Effector CD4-positive, alpha-beta T cell (primary cell): ENCODE measurements at places on chromosomes 4 and X.

DNA sequence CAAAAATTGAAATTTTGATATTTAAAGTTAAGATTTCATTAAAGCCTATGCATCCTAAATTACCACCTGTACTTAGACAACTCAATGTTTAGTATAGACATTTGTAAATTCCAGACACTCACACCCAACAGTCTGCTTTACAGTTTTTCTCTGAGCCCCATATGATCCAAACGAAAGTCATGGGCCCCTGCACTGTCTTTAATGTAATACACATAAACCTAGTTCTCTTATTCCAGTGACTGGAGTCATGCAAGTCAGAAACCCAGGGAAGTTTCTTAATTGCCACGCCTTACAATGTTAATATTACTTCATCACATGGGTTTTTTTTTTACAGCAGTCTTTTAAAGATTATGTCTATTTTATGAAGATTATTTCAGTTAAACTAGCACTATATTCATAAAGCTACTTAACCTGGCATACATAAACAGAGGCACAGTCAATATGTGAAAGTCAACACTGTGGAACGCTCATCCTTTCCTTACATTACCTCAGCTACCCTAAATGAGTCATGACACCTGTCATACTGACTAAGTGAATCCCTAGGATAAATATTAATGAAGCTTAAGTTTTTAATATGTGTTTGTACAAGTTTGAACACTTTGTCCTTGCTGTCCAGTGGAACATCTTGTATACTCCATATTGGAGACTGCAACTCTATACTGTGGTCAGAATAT, 67.7 kb upstream of the H2AZ1 start:
- DNase-seq, result no peak

- DNase-seq, result no peak
Measured at GRCh38 chr4:27005905-27006590, 145.4 kb downstream of the STIM2 start.

DNA sequence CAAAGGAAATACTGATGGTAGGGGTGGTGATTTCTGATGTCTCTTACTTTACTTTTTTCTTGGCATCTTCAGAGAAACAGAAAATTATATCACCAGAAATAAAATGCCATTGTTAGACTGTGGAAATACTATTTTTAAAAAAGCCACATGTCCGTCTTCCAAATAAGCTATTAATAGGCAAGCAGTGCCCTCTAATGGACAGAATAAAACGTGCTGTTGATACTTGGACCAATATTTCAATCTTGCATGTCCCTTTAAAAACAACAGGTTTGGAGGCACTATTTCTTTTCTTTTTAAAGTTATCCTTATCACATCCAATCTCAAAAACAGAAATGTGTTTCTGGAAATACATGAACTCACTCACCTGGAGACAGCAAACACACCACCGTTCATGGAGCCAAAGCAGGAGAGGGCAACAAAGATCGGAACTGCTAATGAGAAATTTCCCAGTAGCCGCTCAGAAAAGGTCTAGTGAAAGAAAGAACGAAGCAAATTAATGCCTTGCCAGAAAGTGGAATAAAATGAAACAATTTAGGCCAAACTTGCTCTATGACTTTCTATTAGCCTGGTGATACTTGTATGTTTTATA, 59.2 kb downstream of the SLC7A11 start:
- no peak for DNase-seq

GRCh38 chrX:144612076-144612475, 635.2 kb upstream of the SPANXN1 start:
- DNase-seq, result no peak

- DNase-seq, result no peak
Measured at GRCh38 chr4:107366900-107367299, 330.8 kb upstream of the DKK2 start.

DNA sequence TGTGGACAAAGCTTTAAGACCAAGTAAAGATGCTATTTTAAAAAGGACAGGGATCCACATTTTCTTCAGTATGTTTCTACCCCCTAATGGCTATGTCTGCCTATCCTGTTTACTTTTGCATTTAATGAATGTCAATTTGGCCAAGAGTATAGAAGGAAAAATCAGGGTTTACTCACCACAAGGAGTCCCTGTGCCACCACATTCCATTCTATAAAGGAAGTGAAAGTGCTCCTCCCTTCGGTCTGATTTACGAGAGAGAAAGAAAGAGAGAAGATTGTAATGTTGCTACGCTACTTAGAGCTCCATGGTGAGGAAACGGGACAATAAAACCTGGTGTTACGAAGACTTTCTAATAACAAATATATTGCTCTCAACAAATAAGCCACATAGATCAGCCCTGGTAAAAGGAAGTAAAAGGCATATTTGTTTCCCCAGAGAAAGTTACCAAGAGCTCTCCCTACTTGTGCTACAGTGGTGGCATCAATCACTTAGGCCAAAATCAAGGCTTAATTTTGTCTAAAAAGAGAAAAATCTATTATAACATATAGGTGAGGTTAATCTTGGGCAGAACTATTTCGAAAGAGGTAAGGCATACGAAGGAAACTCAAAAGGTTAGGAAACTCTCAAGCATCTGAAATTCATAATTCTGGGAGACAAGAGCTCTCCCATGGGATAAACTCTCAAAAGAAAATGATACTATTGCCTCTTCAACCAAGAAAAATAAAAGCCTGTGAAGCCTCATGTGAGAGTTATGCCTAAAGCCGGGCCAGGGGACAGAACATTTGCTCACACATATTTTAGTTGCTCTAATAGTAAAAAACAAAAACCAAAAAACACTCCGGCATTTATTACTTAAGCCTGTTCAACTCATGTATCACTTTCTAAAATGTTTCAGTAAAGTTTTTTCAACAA, 29.5 kb downstream of the TAPT1 start:
- DNase-seq, result no peak

DNA sequence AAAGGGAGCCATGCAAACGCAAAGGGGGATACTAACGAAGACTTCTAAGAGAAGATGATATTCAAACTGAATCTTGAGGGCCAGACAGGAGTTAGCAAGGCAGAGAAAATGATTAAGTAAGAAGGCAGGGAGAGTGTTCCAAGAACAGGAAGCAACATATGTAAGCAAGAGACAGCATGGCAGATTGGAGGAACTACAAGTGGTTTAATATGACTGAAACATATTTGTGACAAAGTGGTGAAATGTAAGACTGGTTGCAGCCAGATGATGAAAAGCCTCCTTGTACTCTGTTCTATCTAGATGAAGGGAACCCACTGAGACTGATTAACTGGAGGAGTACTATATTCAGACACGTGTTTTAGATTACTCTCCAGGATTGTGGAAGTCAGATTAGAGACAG, 116.6 kb upstream of the DIAPH2 start:
- no peak for DNase-seq

- DNase-seq, result no peak
Measured at GRCh38 chr4:47391256-47391655, 72.2 kb downstream of the COMMD8 start.

DNA sequence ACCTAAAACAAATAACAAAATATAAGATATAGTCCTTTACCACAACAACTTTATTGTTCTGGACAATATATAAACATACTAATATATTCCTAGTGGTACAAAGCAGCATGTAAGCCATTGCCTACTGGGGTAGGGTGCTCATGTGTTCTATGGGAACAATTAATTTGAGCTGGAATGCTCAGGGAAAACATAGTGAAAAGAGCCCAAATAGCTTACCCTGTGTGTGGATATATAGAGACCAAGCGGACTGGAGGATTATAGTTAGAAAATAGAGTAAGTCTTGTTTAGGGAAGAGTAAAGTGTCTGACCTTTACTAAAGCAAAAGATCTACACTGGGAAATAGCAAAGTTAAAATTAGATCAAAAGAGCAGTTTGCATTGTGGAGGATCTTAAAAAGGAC, 64.8 kb downstream of the MAD2L1 start:
- no peak for DNase-seq

DNA sequence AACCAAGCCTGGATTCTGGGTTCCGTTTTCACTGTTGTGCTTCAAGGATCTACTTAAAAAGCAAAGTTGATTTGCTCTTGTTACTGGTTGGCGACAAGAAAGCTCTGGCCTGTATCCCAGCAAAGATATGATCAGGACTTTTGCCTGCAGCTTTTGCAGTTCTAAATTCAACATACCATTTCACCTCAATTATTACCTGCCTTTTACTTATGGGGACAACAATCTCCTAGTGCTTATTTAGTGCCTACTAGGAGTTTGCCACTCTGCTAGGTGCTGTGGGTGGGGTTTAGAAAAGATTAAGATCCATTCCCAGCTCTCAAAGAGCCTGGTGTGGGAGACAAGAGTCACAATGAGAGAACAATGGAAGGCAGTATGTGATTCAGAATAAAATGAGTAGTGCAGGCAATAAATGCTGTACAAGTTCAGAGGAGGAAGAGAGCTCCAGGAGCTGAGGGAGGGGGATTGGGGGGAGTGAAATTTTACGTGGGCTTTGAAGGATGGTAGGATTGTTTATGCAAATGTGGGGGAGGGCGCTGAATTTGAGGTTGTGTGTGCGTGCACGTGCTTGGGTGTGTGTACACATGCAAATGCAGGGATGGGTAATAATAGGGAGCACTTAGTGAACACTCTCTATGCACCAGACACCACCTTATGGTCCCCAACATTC, 5.0 kb upstream of the TMEM164 start:
- DNase-seq, result no peak

- DNase-seq, result no peak
Measured at GRCh38 chrX:100512471-100512870, 72.3 kb upstream of the TNMD start.

GRCh38 chr4:159604781-159605180, 501.9 kb downstream of the RAPGEF2 start:
- DNase-seq, result no peak

- no peak for DNase-seq
Measured at GRCh38 chr4:78079726-78080430, 22.8 kb downstream of the FRAS1 start.

DNA sequence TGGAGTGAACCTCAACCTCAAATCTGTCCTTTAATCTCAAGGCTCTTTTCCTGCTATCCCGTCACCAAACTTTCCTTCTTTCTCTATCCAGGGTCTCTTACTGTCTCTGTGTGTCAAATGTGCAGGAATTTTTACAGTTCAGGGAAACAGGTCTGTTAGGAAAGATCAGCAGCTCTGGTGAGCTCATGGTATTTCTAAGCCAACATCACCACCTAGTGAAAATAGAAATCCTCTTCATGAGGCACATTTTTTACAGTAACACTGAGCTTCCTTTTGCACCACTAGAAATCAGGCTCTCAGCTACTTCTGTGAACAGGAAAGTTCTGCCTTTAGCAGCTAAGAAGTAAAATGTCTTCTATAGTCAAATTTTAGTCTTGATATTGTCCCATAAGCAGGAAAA, 39.6 kb downstream of the NUDT11 start:
- no peak for DNase-seq

DNA sequence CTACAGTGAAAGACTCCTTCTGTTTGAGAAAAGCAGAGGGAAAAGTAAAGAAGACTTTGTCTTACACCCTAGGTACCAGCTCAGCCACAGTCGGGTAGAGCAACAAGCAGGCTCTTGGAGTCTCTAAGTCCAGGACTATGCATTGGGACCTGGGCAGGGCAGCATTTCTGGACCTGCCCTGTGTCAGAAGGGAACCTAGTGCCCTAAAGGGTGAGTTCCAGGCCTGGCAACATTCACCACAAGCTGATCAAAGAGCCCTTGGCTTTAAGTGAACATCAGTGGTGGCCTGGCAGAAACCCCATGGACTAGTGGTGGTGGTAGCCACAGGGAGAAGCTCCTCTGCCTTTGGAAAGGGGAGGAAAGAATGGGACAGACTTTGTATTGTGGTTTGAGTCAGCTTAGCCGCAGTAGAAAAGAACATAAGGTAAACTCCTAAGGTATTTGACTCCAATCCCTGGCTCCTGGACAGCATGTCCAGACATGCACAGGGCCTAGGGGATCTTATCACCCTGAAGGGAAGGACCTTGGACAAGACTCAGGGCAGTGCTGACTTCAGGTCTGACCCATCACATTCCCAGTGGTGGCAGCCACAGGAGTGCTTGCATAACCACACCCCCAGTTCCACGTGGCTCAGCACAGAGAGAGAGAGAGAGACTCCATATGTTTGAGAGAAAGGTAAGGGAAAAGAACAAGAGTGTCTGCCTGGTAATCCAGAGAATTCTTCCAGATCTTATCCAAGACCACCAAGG, 32.6 kb downstream of the CCDC158 start:
- no peak for DNase-seq
